ENCODE measurements at places on chromosomes 2 and 18. TPM values are rescaled to one million over a fixed set of nuclear protein-coding genes. Genes with fewer than 3 reads are reported as not detected.

RRM2 gene
- total RNA-seq, result 33.2 TPM

CHRND gene
- total RNA-seq, result not detected

OR6B2 gene
- total RNA-seq, result not detected

LRP2 gene
- total RNA-seq, result not detected

GRHL1 gene
- total RNA-seq, result not detected

KCNG3 gene
- total RNA-seq, result 0.91 TPM

CDH19 gene
- total RNA-seq, result not detected

NEURL3 gene
- total RNA-seq, result not detected

VRK2 gene
- 24.9 TPM for total RNA-seq

PARD6G gene
- total RNA-seq, result 3.4 TPM

TLX2 gene
- total RNA-seq, result 0.07 TPM

SMYD1 gene
- not detected for total RNA-seq

MGAT4A gene
- total RNA-seq, result 0.89 TPM

IL1RL1 gene
- not detected for total RNA-seq

ARHGEF4 gene
- 0.89 TPM for total RNA-seq

CAPN13 gene
- not detected for total RNA-seq

MATN3 gene
- total RNA-seq, result 0.15 TPM

REG3A gene
- total RNA-seq, result not detected

SPP2 gene
- total RNA-seq, result not detected

NT5DC4 gene
- not detected for total RNA-seq

IL1F10 gene
- not detected for total RNA-seq

MRPS5 gene
- total RNA-seq, result 71.0 TPM

VWA3B gene
- total RNA-seq, result not detected

PEX13 gene
- 46.2 TPM for total RNA-seq

SMPD4 gene
- total RNA-seq, result 27.8 TPM

SANBR gene
- 6.6 TPM for total RNA-seq

PCARE gene
- not detected for total RNA-seq

TOGARAM2 gene
- total RNA-seq, result 1.0 TPM

TUBB8B gene
- total RNA-seq, result not detected

VPS4B gene
- total RNA-seq, result 28.9 TPM

Data from MG63 (cell line).